C1 segment of cervical spinal cord (tissue), 14 donors: ENCODE measurements at places on chromosomes 13 and 19.

GRCh38 chr19:38072776-38073750 is 151.0 kb downstream of the DPF1 start:
- DNase-seq, result no peak

DNA sequence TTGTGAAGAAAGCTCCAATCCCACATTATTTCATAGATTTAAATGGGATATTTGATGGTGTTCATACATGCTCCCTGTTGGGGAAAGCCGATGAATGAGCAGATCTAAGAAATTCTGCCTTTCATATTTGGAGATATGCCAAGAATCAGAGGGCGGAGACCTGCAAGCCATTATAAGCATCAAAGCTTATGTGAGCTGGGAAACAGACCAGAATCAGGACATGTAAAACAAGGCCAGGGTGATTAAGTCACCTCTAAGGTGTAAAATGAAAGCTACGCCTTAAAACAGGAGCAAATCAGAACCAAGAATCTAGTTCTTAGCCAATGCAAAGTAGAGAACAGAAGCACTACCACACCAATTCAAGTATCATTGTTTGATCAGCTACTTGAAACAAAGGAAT is 392.4 kb downstream of the DCT start:
- no peak for DNase-seq

DNA sequence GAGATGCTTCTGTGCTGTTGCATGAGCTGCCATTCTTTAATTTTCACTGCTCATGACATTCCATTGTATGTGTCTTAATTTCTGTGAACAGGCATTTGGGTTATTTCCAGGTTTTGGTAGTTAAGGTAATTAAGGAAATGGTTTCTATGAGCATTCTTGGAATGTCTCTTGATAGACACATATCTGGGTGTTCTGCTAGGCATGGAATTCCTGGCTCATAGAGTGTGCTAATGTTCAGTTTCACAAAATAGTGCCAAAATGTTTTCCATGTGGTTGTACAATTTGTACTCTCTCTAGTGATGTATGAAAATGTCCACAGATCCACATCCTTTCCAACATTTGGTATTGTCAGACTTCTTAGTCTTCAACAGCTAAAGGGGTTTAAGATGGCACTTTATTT is 680.9 kb upstream of the SGCG start:
- DNase-seq, result no peak

- DNase-seq, result no peak
Observed at GRCh38 chr19:5313307-5313706, 27.3 kb downstream of the PTPRS start.

DNA sequence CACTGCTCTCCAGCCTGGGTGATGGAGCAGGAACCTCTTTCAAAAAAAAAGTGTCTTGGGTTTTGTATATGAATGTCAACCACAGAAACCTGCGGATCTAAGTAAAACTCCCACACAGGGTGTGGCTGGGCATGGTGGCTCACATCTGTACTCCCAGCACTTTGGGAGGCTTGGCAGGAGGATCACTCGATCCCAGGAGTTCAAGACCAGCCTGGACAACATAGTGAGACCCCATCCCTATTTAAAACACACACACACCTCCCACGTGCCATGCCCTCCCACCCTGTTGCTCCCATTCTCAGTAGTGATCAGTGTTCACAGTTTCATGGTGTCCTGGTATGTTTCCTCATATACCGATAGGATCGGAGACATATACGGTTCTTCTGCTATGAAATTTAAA is 9.2 kb downstream of the TMED1 start:
- no peak for DNase-seq

- no peak for DNase-seq
Observed at GRCh38 chr19:29854033-29854432, 42.2 kb downstream of the CCNE1 start.
